Progenitor cell of endocrine pancreas (in vitro differentiated cells): ENCODE measurements at places on chromosomes 12 and 14. TPM values are rescaled to one million over a fixed set of nuclear protein-coding genes. Genes with fewer than 3 reads are reported as not detected.

DNA sequence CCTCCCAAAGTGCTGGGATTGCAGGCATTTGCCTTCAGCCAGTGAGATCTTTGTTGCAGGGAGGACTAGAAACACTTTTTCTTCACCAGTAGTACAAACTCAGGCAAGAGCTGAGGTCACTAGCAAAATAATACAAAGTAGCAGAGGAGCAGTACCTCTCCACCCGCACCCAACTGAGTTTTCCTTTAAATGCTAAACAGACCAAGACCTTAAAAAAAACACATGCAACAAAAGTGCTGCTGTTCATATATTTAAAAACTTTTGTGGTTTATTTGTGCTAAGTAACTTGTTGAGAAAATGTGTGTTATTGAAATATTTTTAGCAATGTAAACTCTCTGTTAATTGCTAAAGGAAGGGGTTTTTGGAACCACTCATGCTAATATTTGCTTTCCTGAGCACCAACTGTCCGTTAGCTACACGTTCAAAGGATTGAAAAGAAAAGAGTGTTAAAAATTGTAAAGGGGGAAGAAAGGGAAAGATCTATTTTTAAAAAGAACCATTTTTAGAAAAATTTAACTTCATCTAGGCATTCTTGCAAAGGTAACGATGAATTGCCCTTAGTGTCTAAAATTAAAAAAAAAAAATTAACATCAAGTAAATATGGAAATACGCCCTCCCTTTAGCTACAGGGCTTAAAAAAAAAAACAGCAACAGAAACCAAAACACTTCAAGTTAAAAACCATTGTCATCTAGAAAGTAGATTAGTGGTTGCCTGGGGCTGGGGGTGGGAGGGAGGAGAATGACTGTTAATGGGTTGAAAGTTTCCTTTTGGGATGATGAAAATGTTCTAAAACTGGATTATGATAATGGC lies 114.0 kb upstream of the KRAS start:
- H3K4me3 ChIP-seq = no peak overlapping the region
- no peak for DNase-seq
- no peaks in the 10 kb centered on the region for H3K36me3 ChIP-seq

DNA sequence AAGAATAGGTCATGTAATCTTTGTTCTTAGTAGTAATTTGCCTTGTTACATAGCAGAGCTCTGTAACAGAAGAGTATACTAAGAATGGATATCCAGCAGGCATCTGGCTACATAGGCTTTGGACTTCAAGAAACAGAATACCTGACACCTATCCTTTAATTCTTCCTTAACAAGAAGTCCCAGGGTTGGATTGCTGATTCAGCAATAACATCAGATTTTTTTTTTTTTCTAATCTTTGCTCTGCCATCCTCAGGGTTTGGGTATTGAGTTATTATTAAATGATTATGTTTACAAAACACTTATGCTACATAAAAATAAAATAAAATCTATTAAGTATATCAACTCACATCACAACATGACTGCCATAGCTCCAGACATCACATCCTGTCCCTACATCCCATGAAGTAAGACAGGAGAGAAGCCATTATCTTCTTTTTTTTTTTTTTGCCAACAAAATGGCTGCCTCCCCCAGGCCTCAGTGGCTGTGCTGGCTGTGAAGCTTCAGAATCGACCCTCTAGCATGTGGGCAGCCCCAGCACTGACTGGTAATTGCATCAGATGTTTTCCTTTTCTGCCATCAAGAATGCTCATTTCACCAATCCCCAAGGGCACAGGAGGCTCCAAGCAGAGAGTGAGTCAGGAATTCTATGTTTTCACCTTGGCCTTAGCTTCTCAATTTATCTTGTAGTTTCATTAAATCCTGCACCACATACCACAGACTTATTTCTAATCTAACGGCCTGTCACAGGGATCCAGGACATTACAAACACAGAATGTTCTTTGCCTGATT lies 186.2 kb downstream of the DICER1 start:
- no peak for DNase-seq
- no peak overlapping the region for H3K4me3 ChIP-seq
- H3K27ac ChIP-seq = no peak overlapping the region
- no peaks in the 10 kb centered on the region for H3K36me3 ChIP-seq

DNA sequence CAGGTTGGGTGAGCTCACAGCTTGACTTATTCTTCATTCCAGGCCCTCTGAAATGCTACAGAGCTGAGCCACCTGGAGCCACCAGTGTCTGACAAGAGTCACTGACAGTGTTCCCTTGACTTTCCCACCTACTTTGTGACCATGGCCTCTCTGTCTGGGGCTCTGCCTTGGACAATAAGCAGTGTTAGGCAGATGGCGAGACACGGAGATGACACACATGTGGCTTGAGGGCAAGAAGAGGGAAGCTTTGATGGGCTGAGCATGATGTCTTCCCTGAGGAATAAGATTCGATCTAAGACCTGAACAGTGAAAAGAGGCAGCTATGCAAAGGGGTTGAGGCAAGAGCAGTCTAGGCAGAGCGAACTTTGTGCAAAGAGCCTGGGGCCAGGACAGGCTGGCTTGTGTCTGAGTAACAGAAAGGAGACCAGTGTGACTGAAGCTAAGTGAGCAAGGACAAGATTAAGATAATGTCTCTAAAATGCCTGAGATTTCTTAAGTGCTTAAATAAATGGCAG lies 105.5 kb downstream of the NUAK1 start:
- no peak overlapping the region for H3K27ac ChIP-seq
- peaks cover 3% of the 10 kb centered on the region for H3K4me1 ChIP-seq
- H3K36me3 ChIP-seq = no peaks in the 10 kb centered on the region
- DNase-seq = no peak
- peaks cover 11% of the 10 kb centered on the region for H3K27me3 ChIP-seq

DNA sequence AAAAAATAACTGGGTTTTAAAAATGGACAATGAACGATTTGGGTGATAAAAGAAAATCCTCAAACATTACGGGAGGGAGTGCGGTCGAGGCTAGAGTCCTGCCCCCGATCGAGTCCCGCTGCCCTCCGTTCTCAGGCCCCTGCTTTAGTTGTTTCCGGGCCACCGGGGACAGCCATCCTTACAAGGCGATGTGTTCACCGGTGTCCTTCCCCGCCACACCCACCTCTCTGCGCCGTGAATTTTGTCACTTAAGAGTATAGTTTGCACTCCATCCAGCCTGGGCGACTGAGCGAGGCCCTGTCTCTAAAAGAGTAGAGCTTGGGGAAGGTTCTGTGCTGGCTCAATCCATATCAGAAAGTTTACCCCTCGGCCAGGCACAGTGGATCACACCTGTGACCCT lies 2.9 kb downstream of the ULK1 start:
- peak overlapping the region; percentile 76 for H3K27ac ChIP-seq
- no peaks in the 10 kb centered on the region for H3K27me3 ChIP-seq
- H3K4me1 ChIP-seq = peaks cover 14% of the 10 kb centered on the region
- no peak for DNase-seq
- peaks cover 3% of the 10 kb centered on the region for H3K36me3 ChIP-seq

GRCh38 chr12:113221997-113222729 lies 899 bp downstream of the TPCN1 start:
- H3K4me1 ChIP-seq = peaks cover 17% of the 10 kb centered on the region
- H3K27me3 ChIP-seq = no peaks in the 10 kb centered on the region
- DNase-seq = no peak
- peak overlapping the region; percentile 83 for H3K4me3 ChIP-seq
- H3K27ac ChIP-seq = peak overlapping the region; percentile 77

- H3K27ac ChIP-seq = no peak overlapping the region
- H3K36me3 ChIP-seq = peaks cover 4% of the 10 kb centered on the region
- H3K4me1 ChIP-seq = peaks cover 7% of the 10 kb centered on the region
- H3K4me3 ChIP-seq = no peak overlapping the region
These were observed 613 bp downstream of the RECQL start for GRCh38 chr12:21500786-21501257.

GRCh38 chr12:31578632-31579031 lies 12.3 kb downstream of the DENND5B start:
- no peak overlapping the region for H3K27ac ChIP-seq
- no peak for DNase-seq
- H3K4me3 ChIP-seq = no peak overlapping the region

LRCOL1 gene
- not detected in 2 replicates for total RNA-seq
